ENCODE measurements at places on chromosomes 1 and 21.

DNA sequence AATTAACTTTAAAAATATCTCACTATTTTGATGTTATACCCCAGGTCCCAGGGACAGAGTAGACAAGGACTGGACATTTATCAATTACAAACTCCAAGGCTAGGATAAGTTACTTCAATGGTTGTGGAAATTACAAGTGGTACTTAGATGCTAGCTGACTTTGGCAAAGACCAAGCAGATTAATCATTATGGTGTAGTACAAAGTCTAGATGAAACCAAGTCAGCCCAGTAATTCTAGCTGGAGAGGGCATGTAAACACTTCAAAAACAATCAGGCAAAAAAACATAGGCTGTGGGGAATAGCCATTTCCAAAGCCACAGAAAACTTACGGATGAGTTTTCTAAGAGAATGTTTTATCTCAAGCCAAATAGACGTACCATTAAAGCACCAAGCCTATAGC lies 124.5 kb downstream of the TSEN15 start:
- no peak for DNase-seq

- no peak for DNase-seq
Measured at GRCh38 chr1:56199956-56200355, 379.4 kb downstream of the PLPP3 start.

GRCh38 chr1:17439250-17440073 lies at the start of gene RCC2:
TSS of gene RCC2 (minus strand) at chr1:17439677. CDS start at chr1:17438514, 1,163 bp downstream.
- DNase-seq = peak; percentile 64

DNA sequence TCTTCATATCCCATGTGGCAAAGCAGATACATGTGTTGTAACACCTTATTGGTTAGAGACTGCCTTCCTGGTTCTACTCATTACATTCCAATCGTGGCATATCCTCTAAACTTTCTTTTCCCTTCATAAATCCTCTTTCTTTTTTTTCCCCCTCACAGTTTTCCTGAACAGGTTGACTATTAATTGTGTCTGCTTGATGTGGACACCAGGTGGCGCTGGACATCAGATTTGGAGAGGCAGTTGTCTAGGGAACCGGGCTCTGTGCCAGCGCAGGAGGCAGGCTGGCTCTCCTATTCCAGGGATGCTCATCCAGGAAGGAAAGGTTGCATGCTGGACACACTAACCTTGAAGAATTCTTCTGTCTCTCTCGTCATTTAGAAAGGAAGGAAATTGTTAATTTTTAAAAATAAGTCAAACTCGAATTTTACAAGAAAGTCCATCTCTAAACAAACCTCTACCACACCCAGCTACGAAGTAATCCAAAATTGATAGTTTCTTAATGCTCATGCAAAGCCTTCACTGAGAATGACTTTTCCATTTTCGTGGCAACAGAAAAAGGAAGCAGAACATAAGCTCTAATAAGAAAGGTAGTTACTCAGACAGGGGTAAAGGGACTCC lies 59.4 kb upstream of the ASB17 start:
- DNase-seq = peak; percentile 61

DNA sequence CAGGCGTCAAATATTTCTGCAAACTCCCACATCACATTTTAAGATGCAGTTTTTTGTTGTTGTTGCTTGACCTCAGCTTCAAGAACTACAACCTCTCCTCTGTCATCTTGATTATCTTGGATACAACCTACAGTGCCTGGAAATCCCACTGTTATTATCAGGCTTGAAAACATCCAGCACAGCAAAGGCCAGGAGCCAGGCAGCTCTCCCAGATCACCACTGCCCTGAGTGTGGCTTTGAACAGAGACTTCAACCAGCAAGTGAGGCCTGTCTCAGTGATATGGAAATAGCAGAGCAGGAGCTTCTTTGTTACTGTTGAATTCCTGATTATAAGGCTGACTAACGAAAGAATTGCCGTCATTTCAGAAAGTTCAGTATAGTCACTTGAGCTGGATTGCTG lies 28.5 kb downstream of the CCDC190 start:
- no peak for DNase-seq

GRCh38 chr1:47998396-47998990 lies 1.3 kb upstream of the TRABD2B start:
- DNase-seq = no peak

DNA sequence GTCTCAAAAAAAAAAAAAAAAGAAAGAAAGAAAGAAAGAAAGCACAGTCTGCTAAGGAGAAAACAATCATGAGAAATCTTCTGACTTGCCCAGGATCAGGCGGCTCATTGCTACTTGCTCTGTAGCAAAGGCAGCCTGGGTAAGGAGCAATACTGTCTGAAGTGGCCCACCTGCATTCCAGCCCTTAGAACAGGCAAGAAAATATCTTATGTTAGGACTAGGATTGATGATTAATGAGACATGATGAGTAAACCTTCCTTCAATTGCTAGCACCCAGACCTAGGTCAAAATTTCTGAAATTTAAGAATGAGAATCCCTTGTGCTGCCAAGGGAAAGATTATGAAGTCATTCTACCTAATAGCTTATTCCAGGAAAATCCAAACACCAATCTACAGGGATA lies 140.8 kb downstream of the DSCAM start:
- DNase-seq = no peak

- DNase-seq = no peak
Measured at GRCh38 chr1:1165485-1165884, 8.2 kb upstream of the TTLL10 start.
